ENCODE measurements at places on chromosomes 12 and 14. TPM values are rescaled to one million over a fixed set of nuclear protein-coding genes. Genes with fewer than 3 reads are reported as not detected.

RACGAP1 gene
- 15.7 TPM for total RNA-seq

NUDT14 gene
- 66.8 TPM for total RNA-seq

BCL11B gene
- total RNA-seq: not detected

PRKD1 gene
- total RNA-seq: 7.2 TPM

TAS2R14 gene
- 5.5 TPM for total RNA-seq

SRRM4 gene
- total RNA-seq: not detected

RNF10 gene
- total RNA-seq: 97.2 TPM

IL23A gene
- total RNA-seq: not detected

SAMD15 gene
- total RNA-seq: 3.3 TPM

SOCS2 gene
- total RNA-seq: 58.6 TPM

SSPN gene
- total RNA-seq: 1.7 TPM

LMO3 gene
- not detected for total RNA-seq

KRT81 gene
- not detected for total RNA-seq

ESR2 gene
- total RNA-seq: 0.05 TPM

BBS10 gene
- 9.3 TPM for total RNA-seq

TMEM121 gene
- 7.0 TPM for total RNA-seq

POTEM gene
- total RNA-seq: not detected

SLC7A8 gene
- total RNA-seq: 0.29 TPM

AKAP6 gene
- 0.29 TPM for total RNA-seq

C12orf60 gene
- 2.1 TPM for total RNA-seq

CD27 gene
- total RNA-seq: 0.53 TPM

PLEKHD1 gene
- not detected for total RNA-seq

KIF5A gene
- total RNA-seq: 0.10 TPM

KRT5 gene
- total RNA-seq: not detected

OLR1 gene
- total RNA-seq: 0.64 TPM

PRR4 gene
- 5.0 TPM for total RNA-seq

PTCSC3 gene
- total RNA-seq: not detected

TAS2R8 gene
- not detected for total RNA-seq

CAPZA3 gene
- not detected for total RNA-seq

ITGB7 gene
- total RNA-seq: not detected

STXBP6 gene
- total RNA-seq: 1.3 TPM

COL2A1 gene
- total RNA-seq: not detected

LUM gene
- 0.73 TPM for total RNA-seq

CDH24 gene
- total RNA-seq: 11.9 TPM

MMP14 gene
- total RNA-seq: 804 TPM

BDKRB2 gene
- 4.1 TPM for total RNA-seq

SLCO1C1 gene
- total RNA-seq: not detected

TTC5 gene
- total RNA-seq: 10.7 TPM

NGB gene
- not detected for total RNA-seq

SPSB2 gene
- 5.5 TPM for total RNA-seq

SFSWAP gene
- total RNA-seq: 33.1 TPM

CAPS2 gene
- total RNA-seq: 2.6 TPM

PRH2 gene
- not detected for total RNA-seq

HECTD4 gene
- 27.0 TPM for total RNA-seq

OSGEP gene
- 56.8 TPM for total RNA-seq

PLA2G1B gene
- not detected for total RNA-seq

TSPAN11 gene
- 31.1 TPM for total RNA-seq

KLRD1 gene
- 0.05 TPM for total RNA-seq

KRT85 gene
- not detected for total RNA-seq

All from glomerular endothelial cell (primary cell).